Activated T-cell treated with anti-CD3 and anti-CD28 coated beads for 24 hours (primary cell): ENCODE measurements at places on chromosomes 2 and 18.

GRCh38 chr18:55587418-55588110 is 428 bp downstream of the TCF4 start:
- no peak for DNase-seq

GRCh38 chr18:55419132-55419946 is 168.7 kb downstream of the TCF4 start:
- no peak for DNase-seq

DNA sequence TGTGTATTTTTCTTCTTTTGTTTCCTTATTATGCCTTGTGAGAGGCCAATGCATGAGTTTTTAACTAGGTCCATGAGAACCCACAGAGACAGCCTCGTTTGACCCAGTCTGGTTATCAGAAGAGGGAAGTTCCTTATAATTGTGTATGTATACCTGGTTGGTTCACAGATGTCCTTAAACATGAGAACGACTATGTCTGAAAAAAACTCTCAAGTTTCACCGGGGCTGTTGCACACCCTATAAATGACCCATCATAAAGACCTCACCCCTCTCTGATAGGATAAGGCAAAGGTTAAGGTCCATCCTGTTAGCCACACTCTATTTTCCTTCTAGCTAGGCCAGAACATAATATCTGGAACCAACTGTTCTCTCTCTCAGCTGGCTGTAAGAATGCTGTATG is 42.7 kb upstream of the MSH2 start:
- no peak for DNase-seq

GRCh38 chr2:19000776-19001175 is 357.6 kb downstream of the OSR1 start:
- no peak for DNase-seq

- DNase-seq, result no peak
These were observed 27.8 kb downstream of the SALL3 start for GRCh38 chr18:79007440-79007839.

GRCh38 chr18:44601447-44601846 is 79.2 kb upstream of the SETBP1 start:
- no peak for DNase-seq

DNA sequence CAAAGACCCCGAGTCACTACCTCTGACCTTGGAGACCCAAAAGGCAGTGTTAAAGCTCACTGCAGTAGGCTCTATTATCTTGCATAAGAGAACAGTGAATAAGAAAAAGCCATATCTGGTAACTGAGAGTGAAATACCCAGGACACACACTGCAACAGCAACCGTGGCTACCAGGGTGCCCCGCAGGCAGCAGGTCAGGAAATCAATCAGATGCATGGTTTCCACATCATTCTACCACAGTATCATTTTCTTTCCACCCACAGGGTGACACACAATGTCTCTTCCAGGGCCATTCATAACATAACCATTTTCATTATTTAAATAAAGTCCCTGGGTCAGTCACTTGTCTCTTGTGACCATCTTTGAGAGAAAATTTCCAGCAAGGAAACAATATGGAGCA is 131.3 kb downstream of the CCBE1 start:
- no peak for DNase-seq

- DNase-seq, result no peak
These were observed 136.8 kb downstream of the TTC32 start for GRCh38 chr2:19764998-19765397.

DNA sequence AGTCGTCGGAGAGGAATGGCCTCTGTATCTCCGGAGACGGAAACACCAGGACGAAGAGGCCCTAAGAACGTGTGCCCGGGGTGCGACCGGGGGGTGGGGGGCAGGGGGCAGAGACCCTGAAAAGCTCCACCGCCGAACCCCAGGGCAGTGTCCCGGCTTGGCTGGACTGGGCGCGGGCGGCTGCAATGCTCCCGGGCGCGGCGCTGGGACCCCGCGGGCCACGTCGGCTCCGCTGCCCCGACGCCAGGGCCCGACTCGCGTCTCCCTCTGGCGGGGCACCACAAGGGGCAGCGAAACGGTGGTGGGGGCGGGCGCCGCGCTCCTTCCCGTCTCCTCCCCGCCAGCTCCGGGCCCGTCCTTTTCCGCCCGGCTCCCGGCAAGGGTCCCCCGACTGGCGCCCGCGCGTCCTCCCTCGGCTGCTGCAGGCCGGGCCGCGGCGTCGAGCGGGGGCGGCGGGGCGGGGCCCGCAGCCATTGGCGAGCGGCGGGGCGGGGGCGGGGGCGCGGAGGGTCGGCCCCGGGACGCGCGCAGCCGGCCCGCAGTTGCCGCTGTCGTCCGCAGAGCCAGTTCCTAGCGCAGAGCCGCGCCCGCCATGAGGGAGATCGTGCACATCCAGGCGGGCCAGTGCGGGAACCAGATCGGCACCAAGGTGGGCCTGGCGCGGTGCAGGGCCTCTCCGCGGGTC is at the start of gene TUBB6:
TUBB6 (plus strand) TSS at position 541 of the 685 bp plus-strand sequence; CDS start at position 593, 52 bp downstream.
- peak; percentile 18 for DNase-seq

DNA sequence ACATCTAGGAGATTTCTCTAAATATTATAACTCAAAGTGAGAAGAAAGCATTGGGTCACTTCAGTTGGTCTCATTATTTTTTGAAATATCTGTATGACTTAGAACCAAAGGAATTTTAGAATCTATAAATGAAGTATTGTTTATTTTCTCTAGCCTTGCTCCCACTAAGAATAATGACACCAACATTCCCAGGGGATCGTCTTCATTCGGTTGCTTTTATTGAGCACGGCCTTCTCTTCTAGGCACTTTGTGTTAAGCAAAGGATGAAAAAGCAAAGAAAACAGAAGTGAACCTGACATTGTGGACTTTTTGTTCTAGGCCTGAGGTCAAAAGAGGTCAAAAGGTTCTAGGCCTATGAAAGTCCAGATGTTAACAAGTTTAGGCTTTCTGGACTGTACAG is 231.9 kb downstream of the GALR1 start:
- DNase-seq, result no peak

DNA sequence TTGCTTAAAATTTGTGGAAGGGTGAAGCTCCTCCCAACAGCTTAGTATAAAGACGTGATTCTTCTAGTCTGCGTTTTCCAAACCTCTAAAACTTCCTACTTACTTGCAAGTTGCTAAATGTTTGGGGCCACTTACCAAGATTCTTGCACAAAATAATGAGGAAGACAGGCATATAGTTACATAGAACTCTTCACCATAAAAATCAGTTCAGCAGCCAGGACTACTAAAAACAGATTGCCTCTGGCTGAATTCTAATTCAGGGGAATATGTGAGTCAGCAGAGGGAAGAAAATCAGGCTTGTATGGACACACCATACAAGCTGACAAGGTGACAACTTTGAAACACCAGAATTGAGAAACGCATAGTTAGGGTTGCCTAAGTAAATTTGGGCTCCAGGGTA is 2.8 kb upstream of the PEX13 start:
- no peak for DNase-seq

DNA sequence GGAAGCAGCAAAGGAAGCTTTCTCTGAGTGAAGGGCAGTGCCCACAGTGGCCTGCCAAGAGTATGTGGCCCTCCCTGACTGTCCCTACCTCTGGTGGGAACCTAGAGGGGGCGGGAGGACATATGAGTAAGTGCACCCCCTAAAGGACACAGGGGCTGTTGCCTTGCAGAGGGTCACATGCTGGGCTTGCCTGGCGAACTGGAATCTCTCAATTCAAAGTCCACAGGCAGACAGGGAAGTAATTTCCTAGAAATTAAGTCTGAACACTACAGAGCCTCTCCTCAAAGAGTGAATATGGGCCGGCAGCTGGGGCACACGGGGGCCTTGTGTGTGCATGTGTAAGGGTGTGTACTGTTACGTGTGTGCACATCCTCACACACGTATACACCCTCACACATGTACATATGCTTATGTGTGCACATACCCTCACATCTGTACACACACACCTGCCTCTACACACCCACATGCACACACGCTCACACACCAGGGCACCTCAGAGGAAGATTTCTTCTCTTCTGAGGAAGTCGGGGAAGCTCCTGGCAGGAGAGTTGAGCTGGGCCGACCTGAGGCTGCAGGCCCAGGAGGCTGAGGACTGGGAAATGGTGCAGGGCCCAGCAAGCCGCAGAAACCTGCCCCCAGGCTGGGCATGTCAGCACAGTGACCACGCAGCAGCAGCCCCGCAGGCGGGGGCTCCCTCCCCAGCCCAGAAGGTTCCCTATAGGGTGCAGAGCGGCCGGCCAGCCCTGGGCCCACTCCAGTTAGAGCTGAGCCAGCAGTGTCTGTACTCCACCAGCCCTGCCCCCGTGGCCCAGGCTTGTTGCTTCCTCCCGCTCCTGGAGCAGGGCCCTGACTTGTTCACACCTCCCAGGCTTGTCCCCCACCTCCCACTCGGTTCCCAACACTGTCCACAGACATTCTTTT is 77.4 kb upstream of the TAF1B start:
- DNase-seq, result no peak

DNA sequence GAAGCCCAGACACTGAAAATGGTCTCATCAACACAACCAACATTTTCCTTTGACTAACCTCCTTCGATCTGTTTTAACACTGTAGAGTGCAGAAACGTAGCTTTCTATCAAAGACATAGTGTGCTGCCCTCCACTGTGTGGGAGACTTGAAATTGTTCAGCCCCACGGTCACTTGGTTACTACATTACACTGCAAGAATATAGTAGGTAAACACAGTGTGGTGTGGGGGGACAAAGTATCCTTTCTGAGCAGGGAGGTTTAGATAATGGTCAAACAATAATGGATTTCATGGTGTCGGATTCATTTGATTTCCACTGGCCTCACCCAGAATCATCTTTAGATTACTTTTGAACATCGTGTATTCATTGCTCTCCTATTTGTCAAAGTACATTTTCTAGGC is 181.0 kb downstream of the ERBB4 start:
- DNase-seq, result no peak

DNA sequence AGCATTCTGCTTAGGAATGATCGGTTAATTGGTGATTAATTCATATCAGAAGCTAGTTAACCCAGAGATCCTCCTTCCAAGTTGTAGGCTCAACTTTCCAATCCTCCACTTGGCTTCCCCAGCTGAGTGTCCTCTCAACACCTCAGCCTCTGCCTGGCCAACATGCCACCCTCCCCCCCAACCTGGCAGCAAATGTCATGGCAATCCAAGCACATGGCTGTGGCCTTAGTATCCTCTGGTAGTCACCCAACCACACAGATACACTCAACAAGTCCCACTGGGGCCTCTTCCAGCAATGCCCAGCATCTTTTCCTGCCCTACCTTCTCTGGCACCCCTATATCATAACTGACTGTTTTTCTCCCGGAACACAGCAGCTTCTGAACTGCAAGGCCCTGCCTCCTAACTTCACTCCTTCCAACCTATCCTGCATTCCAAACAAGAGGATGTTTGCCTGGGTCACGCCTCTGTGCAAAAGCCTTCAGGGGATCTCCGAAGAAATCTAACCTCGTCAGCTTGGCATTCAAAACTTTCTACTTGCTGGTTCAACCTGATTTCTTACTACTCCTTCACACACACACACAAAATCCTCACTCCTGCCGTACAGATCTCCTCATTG is 195.0 kb downstream of the CYP26B1 start:
- no peak for DNase-seq

DNA sequence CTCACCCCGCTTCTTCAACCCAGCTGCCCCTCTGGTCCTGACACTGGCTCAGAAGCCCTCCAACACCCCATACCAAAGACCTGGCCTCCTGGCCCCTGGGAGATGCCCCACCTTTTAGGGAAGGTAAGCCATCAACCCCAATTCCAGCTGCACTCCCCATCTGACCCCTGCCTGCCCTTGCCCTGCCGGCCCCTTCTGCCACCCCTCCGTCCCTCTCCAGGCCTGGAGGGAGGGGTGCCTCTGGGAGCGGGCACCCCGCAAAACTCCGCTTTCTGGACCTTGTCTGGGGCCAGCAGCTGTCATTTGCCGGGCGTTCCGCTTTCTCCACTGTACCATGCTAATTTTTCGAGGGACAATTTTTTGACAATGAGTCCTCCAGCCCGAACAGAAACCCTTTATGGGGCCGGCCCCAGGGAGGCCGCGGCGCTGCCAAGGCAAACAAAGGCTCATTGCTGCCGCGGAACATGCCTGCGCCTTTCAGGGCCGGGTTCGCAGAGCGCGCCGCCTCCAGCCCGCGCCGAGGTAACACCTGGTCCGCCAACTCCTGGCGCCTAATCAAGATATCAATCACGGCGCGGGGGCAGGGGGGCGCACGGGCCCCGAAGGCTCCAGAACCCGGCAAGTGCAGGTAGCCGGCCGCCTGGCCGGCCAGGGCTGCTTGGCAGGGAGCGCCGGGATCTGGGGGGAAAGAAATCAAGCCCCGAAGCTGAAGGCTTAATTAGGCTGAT is 96.0 kb downstream of the INHBB start:
- no peak for DNase-seq

GRCh38 chr2:145199827-145200706 is 680.1 kb upstream of the ZEB2 start:
- no peak for DNase-seq

DNA sequence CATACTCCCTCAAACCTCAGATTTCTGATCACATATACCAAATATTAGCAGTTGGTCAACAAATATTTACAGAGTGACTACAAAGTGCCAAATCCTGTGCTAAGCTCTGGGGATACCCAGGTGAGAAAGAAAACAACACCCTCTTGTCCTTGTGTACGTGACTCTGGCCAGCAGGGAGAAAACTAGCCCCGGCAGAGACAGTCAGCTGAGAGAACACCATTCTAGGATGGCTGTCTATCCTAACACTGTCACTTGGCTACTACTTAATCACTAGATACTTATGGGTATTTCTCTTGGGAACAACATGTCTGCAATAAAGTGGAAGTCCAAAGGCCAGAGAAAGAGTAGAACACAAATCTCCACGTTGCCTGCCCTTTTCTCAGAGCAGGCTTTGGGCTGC is 57.9 kb upstream of the CD226 start:
- DNase-seq, result no peak
